ENCODE measurements at places on chromosomes 2 and 18.

DNA sequence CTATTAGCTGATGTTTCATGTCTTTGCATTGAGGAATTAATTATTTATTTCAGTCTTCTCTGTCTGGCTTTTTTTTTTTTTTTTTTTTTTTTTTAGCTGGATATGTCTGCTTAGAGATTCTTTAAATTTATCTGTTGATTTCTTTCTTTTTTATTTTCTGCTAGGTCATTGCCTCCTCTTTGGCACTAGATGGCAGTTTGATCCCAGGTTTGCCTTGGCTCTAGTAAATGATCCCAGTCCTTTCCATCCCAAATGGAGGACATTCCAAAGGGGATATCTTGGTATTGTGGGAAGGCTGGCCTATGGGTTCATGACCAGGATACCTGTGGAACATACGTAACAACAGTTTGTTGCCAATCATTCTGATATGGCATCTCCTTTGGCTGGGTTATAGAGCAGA lies 339.5 kb upstream of the GCFC2 start:
- no peaks in the 10 kb centered on the region for H3K36me3 ChIP-seq
- DNase-seq: no peak
- no peaks in the 10 kb centered on the region for H3K4me1 ChIP-seq
- H3K4me3 ChIP-seq: no peak overlapping the region
- H3K27me3 ChIP-seq: no peaks in the 10 kb centered on the region

- peaks cover 16% of the 10 kb centered on the region for H3K36me3 ChIP-seq
- H3K27ac ChIP-seq: no peak overlapping the region
- DNase-seq: no peak
- peaks cover 15% of the 10 kb centered on the region for H3K4me1 ChIP-seq
Observed at GRCh38 chr2:168169097-168169745, 78.2 kb downstream of the STK39 start.

GRCh38 chr18:2281086-2281485 lies 290.2 kb downstream of the METTL4 start:
- H3K4me1 ChIP-seq: no peaks in the 10 kb centered on the region
- no peak for DNase-seq
- no peak overlapping the region for H3K4me3 ChIP-seq

DNA sequence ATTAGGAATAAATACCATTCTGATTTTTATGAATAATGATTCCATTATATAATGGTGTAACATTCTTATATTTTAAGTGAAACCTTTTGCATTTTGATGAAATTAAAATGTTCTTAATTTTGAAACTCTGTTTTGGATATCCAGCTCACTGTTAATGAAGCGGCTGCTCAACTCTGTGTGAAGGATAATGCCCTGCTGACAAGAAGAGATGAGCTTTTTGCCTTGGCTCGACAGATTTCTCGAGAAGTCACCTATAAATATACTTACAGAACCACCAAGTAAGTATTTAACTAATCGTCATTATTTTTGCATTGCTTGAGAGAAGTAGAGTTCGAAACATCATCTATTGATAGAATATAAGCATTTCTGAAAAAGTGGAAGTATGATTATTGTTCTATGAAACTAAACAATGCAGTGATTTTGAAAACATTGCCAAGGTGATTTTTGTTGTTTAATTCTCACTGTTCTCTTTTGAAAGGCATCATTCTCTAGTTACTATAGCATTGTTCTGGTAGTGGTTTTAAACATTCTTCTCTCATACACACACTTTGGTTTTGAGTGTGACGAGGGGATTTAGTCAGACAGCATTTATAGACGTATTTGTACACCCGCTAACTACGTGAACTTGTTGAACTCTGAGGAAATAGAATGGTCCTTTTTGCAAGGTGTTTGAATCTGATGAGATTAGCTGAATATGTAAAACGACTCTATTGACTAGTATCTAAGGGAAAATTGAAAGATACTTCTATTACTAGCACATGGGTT lies 21.5 kb downstream of the NAB1 start:
- H3K4me1 ChIP-seq: peaks cover 8% of the 10 kb centered on the region
- H3K27ac ChIP-seq: no peak overlapping the region
- H3K4me3 ChIP-seq: no peak overlapping the region
- H3K36me3 ChIP-seq: peaks cover 25% of the 10 kb centered on the region
- DNase-seq: no peak
- H3K27me3 ChIP-seq: no peaks in the 10 kb centered on the region

DNA sequence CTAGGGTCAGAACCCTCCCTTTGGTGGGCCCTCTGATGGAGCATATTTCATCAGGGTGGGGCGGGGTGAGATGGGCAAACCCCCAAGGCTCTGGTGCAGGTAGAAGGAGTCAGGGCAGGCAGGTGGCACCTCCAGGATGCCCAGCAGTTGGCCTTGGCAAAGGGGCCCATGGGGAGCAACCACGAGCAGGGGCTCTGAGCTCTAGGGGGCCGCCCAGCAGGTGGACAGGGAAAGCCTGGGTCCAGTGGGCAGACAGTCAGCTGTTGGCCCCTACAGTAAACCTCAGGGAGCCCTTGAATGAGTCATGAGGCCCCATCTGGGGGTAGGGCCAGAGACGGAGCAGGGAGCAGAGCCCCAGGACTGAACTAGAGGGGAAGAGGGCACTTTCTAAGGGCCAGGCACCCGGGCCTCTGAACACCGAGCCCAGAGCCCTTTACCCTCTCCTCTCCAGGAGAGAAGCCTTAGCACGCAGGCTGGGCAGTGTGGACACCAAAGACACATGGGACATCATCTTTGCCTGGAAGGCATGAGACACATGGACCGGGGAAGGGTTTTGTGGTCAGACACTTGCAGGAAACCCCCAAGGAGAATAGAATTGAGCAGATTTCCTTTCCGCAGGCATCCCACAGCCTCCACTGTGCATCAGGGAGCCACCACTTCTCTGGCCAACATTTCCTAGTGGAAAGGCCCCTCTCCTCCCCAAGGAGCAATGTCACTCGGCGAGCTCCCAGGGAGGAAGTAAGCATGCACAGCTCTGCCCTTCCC lies 257.3 kb downstream of the GLI2 start:
- no peaks in the 10 kb centered on the region for H3K4me1 ChIP-seq
- H3K27me3 ChIP-seq: peaks cover 6% of the 10 kb centered on the region
- no peak overlapping the region for H3K4me3 ChIP-seq
- H3K27ac ChIP-seq: no peak overlapping the region

GRCh38 chr2:38409156-38410102 lies 32.4 kb upstream of the ATL2 start:
- no peaks in the 10 kb centered on the region for H3K27me3 ChIP-seq
- peak overlapping the region; percentile 43 for H3K27ac ChIP-seq
- no peaks in the 10 kb centered on the region for H3K4me1 ChIP-seq
- DNase-seq: no peak

GRCh38 chr2:460861-461260 lies 173.0 kb upstream of the ALKAL2 start:
- peaks cover 11% of the 10 kb centered on the region for H3K27me3 ChIP-seq
- H3K36me3 ChIP-seq: no peaks in the 10 kb centered on the region
- no peak overlapping the region for H3K4me3 ChIP-seq
- H3K4me1 ChIP-seq: peaks cover 24% of the 10 kb centered on the region

All from type B pancreatic cell (in vitro differentiated cells).